ENCODE measurements at places on chromosomes 1 and 21.

DNA sequence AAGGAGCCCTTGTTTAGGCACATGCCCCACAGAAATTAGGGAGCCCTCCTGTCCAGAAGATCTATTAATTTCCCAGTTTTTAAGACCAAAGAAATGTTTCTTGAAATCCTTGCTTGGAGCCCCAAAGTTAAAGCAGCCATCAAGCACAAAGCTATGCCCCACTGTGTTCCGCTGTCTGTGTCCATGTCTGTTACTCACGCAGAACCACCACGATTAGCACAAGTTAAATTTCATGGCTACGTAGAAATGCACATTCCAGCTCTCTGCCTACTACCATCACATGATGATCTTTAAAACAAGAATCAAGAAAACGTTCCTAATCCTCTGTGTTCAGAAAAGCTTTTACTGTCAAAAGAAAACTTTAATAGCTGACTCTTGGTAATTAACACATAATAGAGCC lies 238.5 kb downstream of the RERE start:
- DNase-seq: no peak

GRCh38 chr1:213985209-213986019 lies 2.4 kb upstream of the PROX1 start:
- DNase-seq: no peak

DNA sequence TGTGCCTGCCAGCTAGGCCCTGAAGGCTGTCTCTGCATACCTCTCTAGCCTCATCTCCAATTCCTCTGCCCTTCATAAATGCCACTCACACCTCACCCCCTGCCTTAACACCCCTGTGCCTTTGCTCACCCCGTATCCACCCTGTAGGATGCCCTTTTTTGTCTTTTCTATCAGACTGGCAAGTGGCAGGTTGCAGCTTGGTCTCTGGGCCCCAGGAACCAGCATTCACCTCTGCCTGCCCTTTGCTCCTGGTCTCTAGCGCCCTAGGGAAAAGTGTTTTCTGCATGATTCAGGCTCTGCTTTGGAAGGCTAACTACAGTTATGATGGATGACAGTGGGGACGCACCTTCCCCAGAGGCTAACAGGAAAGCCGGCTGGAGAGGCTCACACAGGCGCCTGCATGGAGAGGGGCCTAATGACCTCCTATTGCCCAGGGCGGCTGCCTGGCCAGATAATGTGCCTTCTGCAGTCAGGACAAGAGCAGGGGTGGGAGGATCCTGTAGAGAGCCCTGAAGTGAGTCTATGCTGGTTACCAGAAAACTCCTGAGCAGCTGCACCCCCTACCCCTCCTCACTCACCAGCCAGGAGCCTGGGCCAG lies 11.2 kb downstream of the KANK4 start:
- DNase-seq: no peak

DNA sequence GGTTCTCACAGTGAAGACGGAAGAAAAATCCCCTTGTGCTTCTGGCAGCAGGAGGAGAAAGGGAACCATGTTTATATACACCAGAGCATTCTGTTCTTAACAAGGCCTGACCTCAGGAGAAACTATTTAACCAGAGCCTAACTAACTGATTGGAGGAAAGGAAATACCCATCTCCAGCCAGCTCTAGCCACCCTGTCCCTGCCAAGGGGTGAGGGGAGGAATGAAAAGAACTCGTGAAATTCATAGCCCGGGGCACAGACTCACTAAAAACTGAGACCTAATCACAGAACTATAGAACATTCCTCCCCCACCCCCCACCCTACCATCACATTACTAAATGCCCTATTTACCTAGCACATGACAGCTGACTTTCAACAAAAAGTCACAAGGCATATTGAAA lies 65.0 kb downstream of the KCNH1 start:
- DNase-seq: peak; percentile 47

DNA sequence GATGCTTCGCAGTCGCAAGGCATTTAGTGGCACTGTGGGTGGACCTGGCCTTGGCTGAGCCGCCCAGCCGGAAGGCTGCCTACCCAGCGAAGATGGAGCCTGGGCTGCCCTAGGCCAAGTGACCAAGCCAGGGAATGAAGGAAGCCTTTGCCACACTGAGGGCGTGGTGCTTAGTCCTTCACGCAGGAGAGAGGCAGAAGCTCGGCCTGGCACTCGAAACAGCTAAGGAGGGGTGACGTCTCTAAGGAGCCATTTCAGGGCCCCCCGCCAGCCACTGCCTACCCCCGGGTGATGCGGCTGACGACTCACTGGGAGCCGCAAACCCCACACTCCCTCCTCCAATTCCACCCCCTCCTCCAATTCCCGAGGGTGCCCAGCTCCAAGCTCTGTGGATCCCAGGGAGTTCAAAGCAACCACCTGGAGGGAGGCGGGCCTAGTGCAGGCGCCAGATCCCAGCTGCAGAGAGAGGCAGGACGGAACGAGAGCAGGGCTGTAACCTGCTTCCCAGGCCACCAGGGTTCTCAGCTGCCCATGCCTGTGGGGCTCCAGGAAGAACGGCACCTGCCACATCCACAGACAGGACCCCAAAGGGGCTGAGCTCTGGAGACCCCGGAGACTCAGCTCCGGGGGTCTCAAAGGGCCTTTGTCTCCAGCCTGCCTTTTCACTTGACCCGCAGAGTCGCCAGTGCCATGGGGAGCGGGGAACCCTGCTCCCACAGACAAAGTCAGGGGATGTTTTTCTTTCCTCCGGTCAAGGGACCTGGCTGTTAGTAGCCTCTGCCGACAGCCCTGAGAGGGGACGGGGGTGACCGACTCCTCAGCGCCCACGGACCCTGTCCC lies 75.8 kb downstream of the ARHGEF16 start:
- no peak for DNase-seq

All from esophagus muscularis mucosa (tissue), 4 donors.